ENCODE measurements at places on chromosomes 16 and 17.

GRCh38 chr16:85042167-85042526 lies 14.6 kb downstream of the KIAA0513 start:
- DNase-seq: no peak

GRCh38 chr17:72134608-72135394 lies 14.0 kb downstream of the SOX9 start:
- DNase-seq: no peak

- DNase-seq: no peak
Measured at GRCh38 chr16:85514295-85514597, 98.9 kb upstream of the GSE1 start.

- no peak for DNase-seq
Measured at GRCh38 chr17:3896108-3896967, 3.5 kb upstream of the CAMKK1 start.

DNA sequence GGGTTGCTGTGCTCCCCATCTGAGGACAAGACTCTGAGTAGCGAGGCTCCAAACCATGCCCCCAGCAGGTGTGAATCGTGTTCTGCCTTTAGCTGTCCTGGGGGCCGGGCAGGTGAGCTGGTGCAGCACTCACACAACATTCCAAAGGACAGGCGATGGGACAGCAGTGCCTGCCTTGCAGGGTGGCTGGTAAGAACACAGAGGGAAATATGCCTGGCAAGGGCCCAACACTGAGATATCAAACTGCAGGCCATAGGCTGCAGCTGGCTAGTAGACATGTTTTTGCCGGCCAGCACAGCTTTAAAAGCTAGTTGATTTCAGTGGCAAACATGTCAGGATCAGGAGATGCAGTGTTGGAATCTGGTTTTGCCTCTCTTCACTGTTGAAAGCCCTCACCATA lies 23.6 kb downstream of the CLEC16A start:
- no peak for DNase-seq

DNA sequence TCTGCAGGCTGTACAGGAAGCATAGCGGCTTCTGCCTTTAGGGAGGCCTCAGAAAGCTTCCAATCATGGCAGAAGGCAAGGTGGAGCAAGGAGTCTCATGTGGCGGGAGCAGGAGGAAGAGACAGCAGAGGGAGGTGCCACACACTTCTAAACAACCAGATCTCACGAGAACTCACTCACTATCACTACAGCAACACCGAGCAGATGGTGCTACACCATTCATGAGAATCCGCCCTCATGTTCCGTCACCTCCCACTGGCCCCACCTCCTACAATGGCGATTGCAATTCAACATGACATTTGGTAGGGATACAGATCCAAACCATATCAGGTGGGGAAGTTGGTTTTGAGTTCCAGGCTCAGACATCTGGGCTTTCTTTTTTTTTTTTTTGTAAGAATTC lies 31.9 kb upstream of the NUDT7 start:
- DNase-seq: no peak

DNA sequence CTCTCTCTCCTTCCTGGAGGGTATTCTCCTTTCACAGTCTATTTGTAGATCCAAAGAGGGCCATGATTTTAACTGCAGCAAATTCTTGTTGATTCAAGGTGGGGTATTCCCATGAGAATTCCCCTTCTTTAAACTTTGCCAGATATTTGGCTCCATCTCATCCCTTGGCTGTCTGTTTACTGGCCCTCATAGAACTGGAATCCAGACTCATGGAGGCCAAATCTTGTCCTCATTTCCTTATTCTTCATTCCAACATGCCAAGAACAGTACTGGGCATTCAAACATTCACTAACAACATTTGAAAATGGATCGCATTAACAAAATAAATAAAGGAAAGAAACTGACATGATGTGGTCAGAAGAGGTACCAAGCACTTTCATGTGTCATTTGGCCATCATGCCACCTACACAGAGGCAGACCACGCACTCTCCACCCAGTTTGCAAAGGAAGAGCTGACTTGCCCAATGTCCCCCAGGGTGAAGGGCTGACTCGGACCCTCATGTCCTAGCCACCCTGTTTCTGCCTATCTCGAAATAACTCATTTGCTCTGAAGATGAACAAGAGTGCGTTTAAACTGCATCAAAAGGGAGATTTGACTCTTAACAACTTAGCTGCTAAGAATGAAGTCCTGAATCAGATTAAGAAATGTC lies 23.1 kb upstream of the SLC35B1 start:
- DNase-seq: no peak

DNA sequence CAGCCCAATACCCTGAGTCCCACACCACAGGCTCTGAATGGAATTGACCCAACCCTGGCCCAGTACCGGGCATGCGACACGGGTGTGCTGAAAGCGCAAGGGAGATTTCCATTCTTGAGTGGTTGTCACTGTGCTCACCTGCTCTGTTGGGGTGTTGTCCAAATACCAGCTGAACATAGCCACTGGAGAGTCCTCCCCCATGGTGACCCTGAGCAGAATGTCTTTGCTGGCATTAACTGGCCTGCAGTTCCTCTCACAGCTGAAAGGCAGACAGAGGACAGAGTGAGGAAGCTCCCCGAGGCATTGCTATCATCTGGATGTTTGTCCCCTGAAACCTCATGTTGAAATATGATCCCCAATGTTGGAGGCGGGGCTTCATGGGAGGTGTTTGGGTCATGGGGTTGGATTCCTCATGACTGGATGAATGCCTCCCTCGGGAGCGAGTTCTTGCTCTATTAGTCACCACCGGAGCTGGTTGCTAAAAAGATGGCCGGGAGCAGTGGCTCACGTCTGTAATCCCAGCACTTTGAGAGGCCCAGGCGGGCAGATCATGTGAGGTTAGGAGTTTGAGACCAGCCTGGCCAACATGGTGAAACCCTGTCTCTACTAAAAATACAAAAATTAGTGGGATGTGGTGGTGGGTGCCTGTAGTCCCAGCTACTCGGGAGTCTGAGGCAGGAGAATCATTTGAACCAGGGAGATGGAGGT lies 57.3 kb upstream of the BCO1 start:
- no peak for DNase-seq

All from DND-41 (cell line).